ENCODE measurements at places on chromosomes 5 and 9.

- DNase-seq, result peak; percentile 53
Measured at GRCh38 chr5:35859101-35859661, 2.5 kb downstream of the IL7R start.

- no peak for DNase-seq
Measured at GRCh38 chr5:129951039-129951438, 46.8 kb downstream of the CHSY3 start.

DNA sequence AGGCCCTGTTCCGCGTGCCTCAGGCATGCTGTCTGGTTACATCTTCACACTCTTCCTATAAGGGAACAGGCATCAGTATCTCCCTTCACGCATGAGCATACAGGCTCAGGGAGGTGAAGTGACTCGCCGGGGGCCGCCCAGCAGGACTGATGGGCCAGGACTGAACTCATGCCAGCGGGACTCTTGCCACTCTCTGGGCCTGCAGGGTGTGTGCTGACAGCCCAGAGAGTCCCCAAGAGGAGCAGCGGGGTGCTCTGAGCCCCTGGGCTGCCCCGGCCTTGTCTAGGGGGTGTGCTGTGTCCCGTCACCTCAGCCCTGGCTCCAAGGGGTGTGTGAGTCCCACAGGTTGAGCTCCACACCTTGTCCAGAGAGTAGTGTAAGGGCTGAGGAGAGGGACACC, 9.9 kb downstream of the KCNT1 start:
- DNase-seq, result no peak

DNA sequence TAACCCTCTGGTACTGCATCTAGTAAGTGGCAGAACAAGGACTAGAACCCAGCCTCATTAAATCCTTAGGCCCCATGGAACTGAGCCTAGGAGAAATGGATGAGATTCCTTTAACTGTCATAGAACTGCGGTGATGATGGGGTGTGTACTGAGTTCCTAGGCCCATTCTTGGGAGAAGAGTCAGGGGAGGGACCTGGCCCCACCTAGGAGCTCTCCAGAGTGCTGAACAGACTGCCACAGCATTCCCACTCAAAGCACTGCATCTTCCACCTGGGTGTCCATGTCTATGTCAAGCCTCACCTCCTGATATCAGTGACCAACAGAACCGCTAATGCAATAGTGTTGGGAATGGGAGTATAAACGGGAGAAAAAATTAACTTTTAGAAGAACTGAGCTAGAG, 36.6 kb downstream of the TTLL11 start:
- no peak for DNase-seq

GRCh38 chr9:89457376-89457855, 40.5 kb downstream of the SEMA4D start:
- DNase-seq, result no peak

DNA sequence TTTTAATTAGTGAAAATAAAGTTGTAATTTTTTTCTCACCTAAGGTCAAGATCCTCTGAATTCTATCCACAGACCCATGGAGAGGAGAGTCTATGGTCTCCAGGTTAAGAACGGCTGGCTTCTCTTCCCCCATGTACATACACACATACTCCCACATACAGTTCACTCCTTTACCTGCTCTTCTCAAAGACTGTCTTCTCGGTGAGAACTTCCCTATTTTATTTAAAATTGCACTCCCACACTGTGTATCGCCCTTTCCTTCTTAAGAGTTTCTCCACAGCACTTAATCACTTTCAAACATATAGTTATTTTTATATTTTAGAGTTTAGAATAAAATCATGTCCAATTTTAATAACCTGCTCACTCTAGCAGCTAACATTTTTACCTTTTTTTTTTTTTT, 3.6 kb upstream of the JADE2 start:
- no peak for DNase-seq

- DNase-seq, result no peak
Measured at GRCh38 chr5:88952996-88953643, 70.1 kb upstream of the MEF2C start.

- DNase-seq, result no peak
Measured at GRCh38 chr9:33751536-33752129, 43.7 kb upstream of the PRSS3 start.

DNA sequence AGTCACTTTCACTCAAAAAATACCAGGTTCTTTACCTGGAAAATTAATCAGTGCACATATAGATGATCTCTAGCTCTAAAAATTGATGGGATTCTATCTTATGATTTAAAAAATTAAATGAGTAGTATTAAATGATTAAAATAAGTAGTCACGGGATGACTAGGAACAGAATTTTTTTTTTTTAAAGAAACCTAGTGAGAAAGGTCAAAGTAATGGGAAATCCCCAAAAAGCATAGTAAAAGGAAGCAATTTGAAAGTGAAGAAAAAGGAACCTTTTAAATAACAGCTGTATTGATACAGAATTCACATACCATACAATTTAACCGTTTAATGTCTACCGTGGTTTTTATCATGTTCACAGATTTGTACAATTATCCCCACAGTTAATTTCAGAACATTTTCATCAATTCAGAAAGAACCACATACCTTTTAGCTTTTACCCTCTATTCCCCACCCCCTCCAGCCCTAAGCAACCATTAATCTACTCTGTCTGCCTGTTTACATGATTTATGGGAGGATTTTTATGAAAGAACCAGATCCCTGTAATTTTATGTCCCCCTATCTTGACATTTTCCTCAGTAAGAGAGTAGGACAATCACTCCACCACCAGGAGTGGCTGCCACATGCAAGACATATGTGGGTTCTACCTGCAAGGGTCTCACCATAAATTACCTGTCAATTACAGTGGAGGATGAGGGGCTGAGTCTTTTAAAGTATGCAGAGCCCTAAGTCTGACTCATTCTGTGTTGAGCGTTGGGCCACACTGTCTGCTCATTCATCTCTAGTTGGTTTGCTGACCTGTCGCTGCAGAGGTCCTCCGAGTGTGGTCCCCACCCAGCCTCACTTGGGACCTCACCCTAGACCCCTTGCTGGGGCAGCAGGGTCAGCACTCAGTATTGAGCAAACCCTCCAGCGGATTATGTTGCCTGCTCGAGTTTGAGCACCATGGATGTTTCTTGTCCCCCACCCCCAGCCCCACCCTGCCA, 16.0 kb downstream of the ANKRD33B start:
- DNase-seq, result no peak

GRCh38 chr5:132754111-132754510, 6.9 kb downstream of the CCNI2 start:
- DNase-seq, result no peak

DNA sequence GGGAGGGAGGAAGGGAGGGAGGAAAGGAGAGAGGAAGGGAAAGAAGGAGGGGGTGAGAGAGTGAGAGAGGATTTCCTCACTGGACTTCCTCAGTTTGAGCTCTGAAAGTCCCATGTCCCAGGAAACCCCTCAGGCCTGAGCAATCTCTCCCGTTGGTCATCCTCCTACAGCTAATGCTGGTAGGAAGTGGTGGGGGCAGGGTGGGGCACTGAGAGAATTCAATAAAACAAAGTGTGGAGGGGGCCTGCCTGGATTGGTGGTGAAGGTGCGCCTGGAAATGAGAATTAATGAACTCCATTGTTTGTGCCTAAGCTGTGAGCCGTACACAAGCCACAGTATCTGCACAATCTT, 195.0 kb downstream of the RGS3 start:
- no peak for DNase-seq

GRCh38 chr5:36536616-36537005, 69.8 kb upstream of the SLC1A3 start:
- no peak for DNase-seq

- no peak for DNase-seq
Measured at GRCh38 chr5:79305706-79306105, 69.8 kb downstream of the JMY start.
